Activated CD4-positive, CD25-positive, alpha-beta regulatory T cell treated with anti-CD3 and anti-CD28 coated beads, Interleukin-2, amount 50 U/mL, for 24 hours (primary cell): ENCODE measurements at places on chromosomes 4 and X.

GRCh38 chr4:22672519-22672918 lies 20.2 kb upstream of the GBA3 start:
- ATAC-seq: no peak

GRCh38 chr4:180455226-180455625 lies 1788.0 kb upstream of the TENM3 start:
- ATAC-seq: no peak

- ATAC-seq: no peak
Observed at GRCh38 chrX:66020631-66021334, 19.1 kb downstream of the VSIG4 start.

- no peak for ATAC-seq
Observed at GRCh38 chr4:55177461-55177860, 52.1 kb upstream of the KDR start.

DNA sequence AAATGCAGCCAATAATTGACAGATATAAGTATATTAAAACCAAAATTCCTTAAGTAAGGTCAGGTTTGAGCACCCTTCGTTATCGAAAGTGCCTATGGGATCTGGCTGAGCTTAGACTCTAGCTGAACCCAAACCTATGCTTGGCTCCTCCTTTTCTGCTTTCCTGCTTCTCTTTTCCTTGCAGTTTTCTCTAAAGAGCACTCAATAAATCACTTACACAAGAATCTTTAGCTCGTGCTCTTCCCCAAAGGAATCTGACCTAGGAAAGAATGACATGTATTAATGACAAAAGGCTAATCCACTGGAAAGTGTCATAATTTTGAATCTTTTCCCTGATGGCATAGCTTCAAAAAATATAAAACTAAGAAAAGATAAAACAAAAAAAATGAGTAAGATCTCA lies 282.7 kb downstream of the DKK2 start:
- no peak for ATAC-seq

DNA sequence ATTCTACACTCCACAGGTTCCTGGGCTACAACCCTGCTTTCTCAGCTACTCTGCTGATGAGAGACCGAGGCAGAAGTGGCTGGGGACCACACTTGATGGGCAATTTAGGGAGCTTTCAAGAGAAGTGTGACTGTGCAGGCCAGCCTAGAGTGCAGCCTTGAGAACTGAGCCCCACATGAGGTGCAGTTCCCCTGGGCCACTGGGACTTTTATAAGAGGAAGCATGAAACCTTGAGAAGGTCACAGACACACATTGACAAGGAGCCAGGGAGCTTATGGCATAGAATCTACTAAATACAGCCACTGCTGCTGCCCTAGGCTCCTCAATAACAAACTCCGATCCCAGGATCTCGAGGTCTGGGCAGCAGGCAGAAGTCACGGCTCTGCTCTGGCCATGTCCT lies 13.1 kb downstream of the C4orf50 start:
- ATAC-seq: no peak

DNA sequence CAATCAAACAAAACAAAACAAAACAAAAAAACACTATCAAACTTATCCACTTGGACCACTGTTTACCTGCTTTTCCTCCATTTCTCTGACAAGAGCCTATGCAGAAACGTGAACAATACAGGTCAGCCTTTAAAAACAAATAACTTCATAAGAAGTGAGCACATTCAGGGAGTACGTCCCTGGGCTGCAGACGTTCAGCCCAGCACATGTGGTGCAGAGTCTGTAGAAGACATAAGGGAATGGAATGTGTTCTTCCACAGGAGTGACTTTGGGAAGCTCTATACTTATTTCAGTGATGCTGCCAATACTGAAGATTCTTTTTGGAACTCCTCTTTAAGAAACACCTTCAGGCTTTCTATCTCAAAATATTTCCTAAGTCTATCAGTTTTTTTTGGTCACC lies 120.6 kb downstream of the SPRY1 start:
- ATAC-seq: no peak

GRCh38 chrX:15512401-15512965 lies 11.9 kb downstream of the BMX start:
- no peak for ATAC-seq

- no peak for ATAC-seq
Observed at GRCh38 chrX:8432396-8432795, 32.2 kb upstream of the VCX3B start.

DNA sequence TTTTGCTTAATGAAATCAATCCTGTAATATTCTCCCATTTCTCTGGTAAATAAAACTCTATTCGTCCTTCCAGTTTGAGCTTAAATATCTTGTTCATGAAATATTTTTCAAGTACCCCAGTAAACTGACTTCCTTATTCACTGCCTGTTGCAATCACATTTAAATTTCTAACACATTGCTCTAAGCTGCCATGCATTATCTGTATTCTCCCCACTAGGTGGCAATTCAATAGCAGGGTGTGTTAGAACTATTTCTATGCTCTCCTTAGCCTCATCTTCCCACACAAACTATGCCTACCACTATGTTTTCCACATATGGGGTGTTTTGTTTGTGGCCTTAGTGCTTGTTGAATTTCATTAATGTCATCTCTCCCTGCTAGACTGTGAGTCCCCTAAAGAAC lies 377.1 kb upstream of the HS3ST1 start:
- no peak for ATAC-seq

GRCh38 chr4:150010525-150011126 lies 67.6 kb upstream of the DCLK2 start:
- ATAC-seq: no peak
